Activated CD8-positive, alpha-beta memory T cell treated with anti-CD3 and anti-CD28 coated beads for 4 hours (primary cell): ENCODE measurements at places on chromosomes 4 and X.
A peak's percentile ranks its signal among the peaks of the same experiment; 100 is the strongest.

- no peak for DNase-seq
These were observed 8.3 kb downstream of the PKD2 start for GRCh38 chr4:88015659-88016295.

GRCh38 chr4:7778510-7779431, 160.9 kb downstream of the AFAP1 start:
- no peak for DNase-seq

DNA sequence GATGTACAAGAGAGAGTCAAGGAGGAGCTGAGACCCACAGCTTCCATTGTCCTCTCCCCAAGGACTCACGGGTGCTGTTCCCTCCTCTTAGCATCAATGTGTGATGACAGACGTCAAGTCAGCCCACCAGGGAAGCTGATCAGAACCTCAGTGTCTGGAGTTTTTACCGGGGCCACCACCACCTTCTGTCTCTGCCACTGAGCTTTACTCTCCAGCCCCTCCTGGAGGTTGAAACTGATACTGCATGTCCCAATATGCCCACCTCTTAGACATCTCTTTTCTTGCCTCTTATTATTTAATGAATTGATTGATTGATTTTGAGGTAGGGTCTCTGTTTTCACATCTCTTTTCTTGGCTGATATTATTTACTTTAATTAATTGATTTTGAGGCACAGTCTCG, 10.3 kb upstream of the AKAP17A start:
- peak; percentile 42 for DNase-seq

DNA sequence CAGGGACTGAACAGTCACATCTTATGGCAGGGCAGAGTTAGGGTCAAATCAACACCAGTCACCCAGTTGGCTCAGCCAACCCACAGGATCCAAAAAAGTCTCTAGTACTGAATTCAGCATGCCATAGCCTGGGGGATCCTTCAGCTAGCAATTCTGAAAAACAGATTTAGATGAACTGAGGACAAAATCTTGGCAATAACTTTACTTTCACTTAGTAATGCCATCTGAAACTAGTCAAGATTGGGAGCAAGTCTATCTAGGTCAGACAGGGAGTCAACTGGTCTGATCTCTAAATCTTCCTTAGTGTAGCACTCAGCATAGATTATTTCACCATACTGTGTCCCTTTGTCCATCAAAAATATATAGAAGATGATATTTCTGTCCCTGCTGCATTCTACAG, 76.0 kb downstream of the HHIP start:
- DNase-seq = no peak

DNA sequence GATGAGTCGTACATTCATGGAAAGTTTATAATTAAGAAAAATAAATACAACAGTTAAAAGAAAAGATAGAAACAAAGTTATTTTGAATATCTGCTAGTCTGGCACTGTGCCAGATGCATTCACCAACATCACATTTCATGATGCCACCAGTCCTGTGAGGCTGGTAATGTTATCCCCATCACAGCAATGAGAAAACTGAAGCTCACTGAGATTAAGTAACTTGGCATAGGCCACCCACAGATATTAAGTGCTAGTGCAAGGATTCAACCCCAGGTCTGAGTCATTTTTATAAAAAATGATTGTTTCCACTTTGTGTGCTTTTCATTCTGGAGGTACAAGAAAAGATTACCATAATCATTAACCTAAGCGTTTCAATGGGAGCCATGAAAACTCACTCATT, 65.0 kb upstream of the IL15 start:
- no peak for DNase-seq

DNA sequence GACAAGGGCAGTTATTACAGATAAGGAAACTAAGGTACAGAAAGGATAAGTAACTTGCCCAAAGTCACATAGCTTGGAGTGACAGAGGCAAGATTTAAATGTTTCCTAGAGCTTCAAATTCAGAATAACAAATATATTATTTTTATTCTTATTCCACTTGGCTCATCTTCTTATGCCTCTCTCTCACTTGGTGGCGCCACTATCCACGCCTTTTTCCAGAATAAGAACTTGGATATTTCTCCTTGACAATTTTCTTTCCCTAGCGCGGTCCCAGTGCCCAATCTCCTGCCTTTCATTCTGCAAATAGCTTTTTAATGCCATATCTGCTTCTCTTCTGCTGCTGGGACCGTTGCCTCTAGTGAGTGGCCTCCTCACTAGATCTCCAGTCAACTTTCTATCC, 78.5 kb downstream of the MSN start:
- DNase-seq = no peak

DNA sequence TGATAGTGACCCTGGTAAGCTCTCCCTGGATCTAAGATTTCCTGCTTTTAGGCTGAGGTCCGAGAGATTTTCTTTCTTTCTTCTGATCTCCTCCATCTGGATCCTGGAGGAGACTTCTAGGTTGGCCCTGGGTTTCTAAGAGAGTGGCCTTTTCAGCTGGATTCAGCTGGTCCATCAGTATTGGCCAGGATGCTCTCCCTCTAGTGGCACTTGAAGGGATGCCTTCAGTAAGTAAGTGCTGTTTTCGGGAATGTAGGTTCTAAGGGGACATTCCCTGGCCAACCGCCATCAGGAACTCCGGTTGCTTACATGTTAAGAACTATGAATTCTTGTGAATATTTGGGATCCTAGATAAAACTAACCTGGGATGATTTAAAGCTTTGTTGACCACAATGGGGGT, 56.9 kb downstream of the SERTM2 start:
- DNase-seq = no peak

- no peak for DNase-seq
These were observed 6.1 kb upstream of the USP11 start for GRCh38 chrX:47226531-47227333.

GRCh38 chr4:102624505-102624904, 123.3 kb downstream of the NFKB1 start:
- DNase-seq = no peak

- DNase-seq = no peak
These were observed 10.1 kb downstream of the SNX12 start for GRCh38 chrX:71057848-71058530.
